ENCODE measurements at places on chromosomes 16 and 17.

GRCh38 chr16:20803561-20804214, 2.6 kb downstream of the ERI2 start:
- DNase-seq = no peak

- no peak for DNase-seq
These were observed 31.4 kb downstream of the COG1 start for GRCh38 chr17:73224237-73224636.

GRCh38 chr16:63130942-63131341, 1094.7 kb upstream of the CDH8 start:
- no peak for DNase-seq

DNA sequence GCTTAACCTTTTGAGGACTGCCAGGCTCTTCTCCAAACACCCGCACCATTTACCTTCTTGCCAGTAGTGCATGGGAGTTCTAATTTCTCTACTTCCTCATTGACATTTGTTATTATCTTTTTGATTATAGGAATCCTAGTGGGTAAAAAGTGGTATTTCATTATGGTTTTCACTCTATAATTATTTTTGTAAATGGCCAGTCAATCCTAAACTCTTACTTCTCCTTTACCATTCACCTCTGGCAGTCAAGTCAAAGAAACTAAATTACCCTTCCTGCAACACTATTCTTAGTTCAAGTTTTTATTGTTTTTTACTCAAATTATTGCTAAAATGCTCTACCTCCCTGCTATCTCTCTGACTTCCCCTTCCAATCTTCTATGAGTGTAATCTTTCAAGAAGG, 29.8 kb upstream of the ANKFY1 start:
- DNase-seq = no peak

- no peak for DNase-seq
These were observed 37.9 kb upstream of the SLC38A10 start for GRCh38 chr17:81332914-81333528.

- DNase-seq = peak; percentile 81
These were observed 24.2 kb upstream of the KRT17 start for GRCh38 chr17:41648411-41649195.

DNA sequence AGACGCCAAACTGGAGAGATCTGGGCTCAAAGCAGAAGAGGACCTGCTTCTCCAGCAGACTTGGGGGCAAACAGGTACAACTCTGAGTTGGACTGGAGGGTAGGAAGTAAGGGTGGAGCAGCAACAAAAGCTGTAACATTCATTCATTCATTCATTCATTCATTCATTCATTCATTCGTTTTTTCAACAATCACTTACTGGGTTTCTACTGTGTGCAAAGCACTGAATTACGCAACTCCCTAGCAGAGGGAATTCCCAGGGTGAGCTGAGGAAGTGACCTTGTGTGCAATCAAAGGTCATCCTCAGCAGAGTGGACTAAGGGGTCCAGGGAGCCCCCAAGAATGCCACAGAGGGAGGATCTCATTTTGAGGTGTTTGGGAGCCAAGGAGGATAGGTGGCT, 231.1 kb upstream of the SDK2 start:
- no peak for DNase-seq

DNA sequence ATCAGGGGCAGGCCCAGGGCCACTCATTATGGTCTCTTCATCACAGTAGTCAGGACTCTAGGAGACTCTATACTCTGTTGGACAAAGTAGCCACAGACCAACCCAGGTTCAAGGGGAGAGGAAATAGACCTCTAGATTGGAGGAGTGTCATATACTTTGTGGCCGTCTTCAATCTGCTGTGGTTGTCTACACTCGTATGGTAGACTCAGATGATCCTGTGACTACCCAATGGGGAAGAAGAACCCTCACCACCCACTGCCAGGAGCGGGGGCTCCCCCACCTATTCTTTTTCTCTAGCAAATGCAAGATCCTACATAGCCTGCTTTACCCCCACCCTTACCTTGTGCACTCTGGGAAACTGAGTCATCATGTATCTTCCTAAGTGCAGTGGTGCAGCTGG, 80.5 kb downstream of the KSR1 start:
- no peak for DNase-seq

DNA sequence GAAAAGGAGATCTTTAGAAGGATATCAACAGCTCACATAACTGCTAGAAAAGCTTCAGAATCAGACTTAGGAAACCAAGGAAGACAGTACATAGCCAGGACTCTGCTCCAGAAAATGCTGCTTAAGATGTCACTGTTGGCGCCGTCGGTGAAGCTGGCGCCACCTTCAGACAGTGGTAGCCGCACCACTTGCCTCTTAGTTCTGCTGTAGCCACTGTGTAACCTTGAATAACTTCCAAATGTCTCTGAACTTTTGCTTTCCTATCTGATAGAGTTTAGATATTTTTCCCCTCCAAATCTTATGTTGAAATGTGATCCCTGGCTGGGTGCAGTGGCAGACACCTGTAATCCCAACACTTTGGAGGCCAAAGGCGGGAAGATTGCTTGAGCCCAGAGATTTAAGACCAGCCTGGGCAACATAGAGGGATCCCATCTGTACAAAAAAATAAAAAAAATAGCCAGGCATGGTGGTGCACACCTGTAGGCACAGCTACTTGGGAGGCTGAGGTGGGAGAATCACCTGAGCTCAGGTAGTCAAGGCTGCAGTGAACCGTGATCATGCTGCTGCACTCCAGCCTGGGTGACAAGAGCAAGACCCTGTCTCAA, 6.3 kb upstream of the USP31 start:
- no peak for DNase-seq

DNA sequence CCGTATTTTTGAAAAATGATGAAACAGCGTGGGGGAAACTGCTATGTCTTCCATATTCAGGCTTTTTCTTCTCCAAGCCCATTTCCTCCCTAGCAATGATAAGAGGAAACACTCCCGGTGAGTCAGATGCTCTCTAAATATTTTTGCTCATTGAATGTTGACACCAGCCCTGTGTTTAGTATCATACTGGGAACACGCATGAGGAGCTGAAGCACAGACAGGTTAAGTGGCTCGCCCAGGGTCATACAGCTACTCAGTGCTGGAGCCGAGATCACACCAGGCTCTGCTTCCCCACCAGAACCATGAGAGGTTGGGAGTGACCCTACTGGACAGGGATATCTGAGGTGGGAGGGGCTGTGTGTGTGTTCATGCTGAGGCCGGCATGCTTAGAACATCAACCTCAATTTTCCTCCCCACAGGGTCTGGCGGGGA, 37.8 kb upstream of the ADGRG1 start:
- no peak for DNase-seq

GRCh38 chr16:58128711-58129096, 477 bp downstream of the CFAP20 start:
- DNase-seq = no peak

GRCh38 chr16:74466872-74467271, 45.6 kb upstream of the CLEC18B start:
- no peak for DNase-seq

All from activated CD4-positive, alpha-beta T cell treated with anti-CD3 and anti-CD28 coated beads for 24 hours (primary cell).